ENCODE measurements at places on chromosomes 5 and 9. TPM values are rescaled to one million over a fixed set of nuclear protein-coding genes. Genes with fewer than 3 reads are reported as not detected.

The IPO11 gene
- 30.2 TPM for total RNA-seq

The CEL gene
- total RNA-seq, result 2.4 TPM

The SPINK4 gene
- not detected for total RNA-seq

The MAMDC4 gene
- total RNA-seq, result 1.3 TPM

The NKD2 gene
- total RNA-seq, result 1.1 TPM

The SPINK1 gene
- total RNA-seq, result not detected

The LHX3 gene
- 0.08 TPM for total RNA-seq

The PCDHA8 gene
- 0.08 TPM for total RNA-seq

The JAKMIP2 gene
- 0.12 TPM for total RNA-seq

The STKLD1 gene
- total RNA-seq, result 0.40 TPM

The TAF11L10 gene
- not detected for total RNA-seq

The DMRT1 gene
- not detected for total RNA-seq

The TRMT10B gene
- total RNA-seq, result 4.5 TPM

The ITK gene
- total RNA-seq, result 0.40 TPM

The HTR4 gene
- total RNA-seq, result 0.08 TPM

The PIP5K1B gene
- total RNA-seq, result 1.3 TPM

The AGXT2 gene
- not detected for total RNA-seq

The RORB gene
- total RNA-seq, result 0.08 TPM

The LAMC3 gene
- total RNA-seq, result 0.52 TPM

The ZNF346 gene
- 6.7 TPM for total RNA-seq

The TTC23L gene
- not detected for total RNA-seq

The GNA14 gene
- 0.60 TPM for total RNA-seq

The ZNF189 gene
- 5.1 TPM for total RNA-seq

The BSPRY gene
- total RNA-seq, result 37.6 TPM

The PCDHA9 gene
- 0.04 TPM for total RNA-seq

The ASTN2 gene
- total RNA-seq, result 1.00 TPM

The CMYA5 gene
- 0.36 TPM for total RNA-seq
